Psoas muscle (tissue), 8 donors: ENCODE measurements at places on chromosomes 11 and 22. TPM values are rescaled to one million over a fixed set of nuclear protein-coding genes. Genes with fewer than 3 reads are reported as not detected.

The RFPL3 gene
- not detected for polyA plus RNA-seq

The RPS6KB2 gene
- polyA plus RNA-seq, result 33.1 TPM

DNA sequence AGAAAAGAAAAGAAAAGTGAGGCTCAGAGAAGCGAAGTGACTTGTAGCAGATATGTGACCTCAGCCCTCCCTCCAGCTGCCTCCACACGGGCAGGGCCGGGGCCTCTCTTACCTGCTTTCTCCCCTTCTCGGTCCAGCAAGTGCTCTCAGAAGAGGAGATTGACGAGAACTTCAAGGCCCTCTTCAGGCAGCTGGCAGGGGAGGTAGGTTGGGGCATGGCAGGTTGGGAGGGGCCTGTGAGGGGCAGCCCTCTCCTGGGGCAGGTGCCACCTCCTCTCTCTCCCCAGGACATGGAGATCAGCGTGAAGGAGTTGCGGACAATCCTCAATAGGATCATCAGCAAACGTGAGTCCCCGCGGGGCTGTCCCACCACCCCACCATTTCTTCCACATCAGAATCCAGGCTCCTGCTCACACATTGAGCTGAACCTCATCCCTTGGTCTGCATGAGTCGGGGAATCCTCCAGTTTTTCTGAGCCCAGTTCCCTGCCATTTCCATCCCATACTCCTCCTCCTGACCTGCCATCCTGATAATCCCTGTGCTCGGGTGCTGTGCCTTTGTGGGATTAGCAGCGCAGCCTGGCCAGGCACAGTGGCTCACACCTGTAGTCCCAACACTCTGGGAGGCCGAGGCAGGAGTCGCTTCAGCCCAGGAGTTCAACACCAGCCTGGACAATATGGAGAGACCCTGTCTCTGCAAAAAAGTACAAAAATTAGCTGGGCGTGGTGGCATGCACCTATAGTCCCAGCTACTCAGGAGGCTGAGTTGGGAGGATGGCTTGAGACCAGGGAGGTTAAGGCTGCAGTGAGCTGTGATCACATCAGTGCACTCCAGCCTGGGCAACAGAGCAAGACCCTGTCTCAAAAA, 26.4 kb downstream of the CAPN1 start:
- DNase-seq, result no peak

GRCh38 chr11:16276251-16276650, 80.1 kb downstream of the SOX6 start:
- no peak for DNase-seq

The DDIAS gene
- polyA plus RNA-seq, result 6.6 TPM

DNA sequence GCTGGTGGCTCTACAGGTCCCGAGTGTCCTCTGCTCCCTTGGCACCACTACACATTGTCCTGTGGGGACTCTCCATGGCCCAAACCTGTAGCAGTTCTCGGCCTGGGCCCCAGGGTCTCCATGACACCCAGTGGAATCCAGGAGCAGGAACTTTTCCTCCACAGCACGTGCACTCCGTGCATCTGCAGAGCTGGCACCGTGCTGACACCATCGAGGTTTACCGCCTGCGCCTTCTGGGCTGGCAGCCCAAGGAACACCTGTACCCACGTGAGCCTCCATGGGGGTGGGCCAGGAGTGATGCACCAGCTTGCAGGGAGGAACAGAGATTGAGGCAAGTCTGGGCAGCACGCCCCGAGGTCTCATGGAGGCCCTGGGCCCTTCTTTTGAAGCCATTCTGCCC, 25.2 kb downstream of the TSPAN32 start:
- no peak for DNase-seq

GRCh38 chr11:83510530-83511460, 224.6 kb upstream of the CCDC90B start:
- no peak for DNase-seq
